ENCODE measurements at places on chromosomes 7 and 10. TPM values are rescaled to one million over a fixed set of nuclear protein-coding genes. Genes with fewer than 3 reads are reported as not detected.

The PAX4 gene
- total RNA-seq, result not detected

The TRIM50 gene
- not detected for total RNA-seq

The LRRC61 gene
- total RNA-seq, result 3.5 TPM

The PRSS37 gene
- total RNA-seq, result not detected

The COMMD3 gene
- total RNA-seq, result 56.1 TPM

Data from articular chondrocyte of knee joint (primary cell).